ENCODE measurements at places on chromosomes 12 and 14. TPM values are rescaled to one million over a fixed set of nuclear protein-coding genes. Genes with fewer than 3 reads are reported as not detected.

Gene SLC17A8
- total RNA-seq = 0.08 TPM

Gene IGFBP6
- 13.0 TPM for total RNA-seq

Gene ESR2
- 11.8 TPM for total RNA-seq

Gene DAD1
- 241 TPM for total RNA-seq

Gene PLEKHD1
- 0.30 TPM for total RNA-seq

Gene SLC7A7
- total RNA-seq = 47.8 TPM

Gene SPIC
- not detected for total RNA-seq

Gene RNF212B
- total RNA-seq = not detected

Gene ETNK1
- total RNA-seq = 62.0 TPM

Gene ZDHHC22
- 13.4 TPM for total RNA-seq

Gene DNAL1
- total RNA-seq = 10.3 TPM

Gene HOXC5
- not detected for total RNA-seq

Gene SNRPF
- total RNA-seq = 67.8 TPM

Gene ART4
- total RNA-seq = not detected

Gene CD163
- not detected for total RNA-seq

Gene C14orf39
- total RNA-seq = 1.9 TPM

Gene LRRK2
- total RNA-seq = 0.04 TPM

Gene SOCS4
- 33.0 TPM for total RNA-seq

Gene NRXN3
- 0.02 TPM for total RNA-seq

Gene SPTB
- 1.4 TPM for total RNA-seq

Gene SYNDIG1L
- not detected for total RNA-seq

Gene PLCZ1
- not detected for total RNA-seq

Gene PTHLH
- 3.6 TPM for total RNA-seq

Gene RND1
- total RNA-seq = 0.43 TPM

Gene SMCO2
- not detected for total RNA-seq

Gene SLC6A12
- not detected for total RNA-seq

Gene CEBPE
- total RNA-seq = not detected

Gene DDHD1
- total RNA-seq = 41.3 TPM

Gene TOMM20L
- total RNA-seq = not detected

Gene ABCD2
- total RNA-seq = 0.04 TPM

Gene LRIG3
- total RNA-seq = 129 TPM

Gene ANKRD33
- total RNA-seq = not detected

Data from SJCRH30 (cell line).